Activated CD4-positive, alpha-beta T cell treated with anti-CD3 and anti-CD28 coated beads for 36 hours (primary cell): ENCODE measurements at places on chromosomes 16 and 17. TPM values are rescaled to one million over a fixed set of nuclear protein-coding genes. Genes with fewer than 3 reads are reported as not detected.

MYLK3 gene
- 0.27 TPM for total RNA-seq

HID1 gene
- 1.6 TPM for total RNA-seq

- H3K4me1 ChIP-seq, result peaks cover 47% of the 10 kb centered on the region
- no peak overlapping the region for H3K4me3 ChIP-seq
- no peaks in the 10 kb centered on the region for H3K27me3 ChIP-seq
- peaks cover 28% of the 10 kb centered on the region for H3K36me3 ChIP-seq
These were observed 12.1 kb downstream of the CMIP start for GRCh38 chr16:81456523-81457325.

GRCh38 chr17:80785477-80786178, 206.0 kb upstream of the CHMP6 start:
- H3K4me1 ChIP-seq, result peaks cover 93% of the 10 kb centered on the region
- peaks cover 25% of the 10 kb centered on the region for H3K36me3 ChIP-seq
- DNase-seq, result peak; percentile 78
- H3K27me3 ChIP-seq, result no peaks in the 10 kb centered on the region
- H3K27ac ChIP-seq, result peak overlapping the region; percentile 90

DNA sequence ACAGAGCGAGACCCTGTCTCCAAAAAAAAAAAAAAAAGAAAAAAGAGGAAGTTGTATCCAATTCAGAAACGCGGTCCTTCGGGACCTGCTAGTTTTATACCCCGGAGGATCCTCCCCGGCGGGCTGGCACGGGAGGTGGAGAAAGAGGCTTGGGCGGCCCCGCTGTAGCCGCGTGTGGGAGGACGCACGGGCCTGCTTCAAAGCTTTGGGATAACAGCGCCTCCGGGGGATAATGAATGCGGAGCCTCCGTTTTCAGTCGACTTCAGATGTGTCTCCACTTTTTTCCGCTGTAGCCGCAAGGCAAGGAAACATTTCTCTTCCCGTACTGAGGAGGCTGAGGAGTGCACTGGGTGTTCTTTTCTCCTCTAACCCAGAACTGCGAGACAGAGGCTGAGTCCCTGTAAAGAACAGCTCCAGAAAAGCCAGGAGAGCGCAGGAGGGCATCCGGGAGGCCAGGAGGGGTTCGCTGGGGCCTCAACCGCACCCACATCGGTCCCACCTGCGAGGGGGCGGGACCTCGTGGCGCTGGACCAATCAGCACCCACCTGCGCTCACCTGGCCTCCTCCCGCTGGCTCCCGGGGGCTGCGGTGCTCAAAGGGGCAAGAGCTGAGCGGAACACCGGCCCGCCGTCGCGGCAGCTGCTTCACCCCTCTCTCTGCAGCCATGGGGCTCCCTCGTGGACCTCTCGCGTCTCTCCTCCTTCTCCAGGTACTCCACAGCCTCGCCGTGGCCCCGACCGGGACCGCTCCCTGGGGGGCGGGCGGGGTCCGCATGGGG, at the start of gene CDH3:
Gene CDH3, plus strand, starts transcription at position 596 of the 779 bp plus-strand sequence. Its CDS starts 70 bp downstream, at position 666.
- H3K27me3 ChIP-seq, result peaks cover 52% of the 10 kb centered on the region
- H3K36me3 ChIP-seq, result no peaks in the 10 kb centered on the region
- DNase-seq, result peak; percentile 52
- H3K4me3 ChIP-seq, result peak within 1 kb of the TSS; percentile 61
- no peak within 1 kb of the TSS for H3K27ac ChIP-seq
- peaks cover 12% of the 10 kb centered on the region for H3K4me1 ChIP-seq

DNA sequence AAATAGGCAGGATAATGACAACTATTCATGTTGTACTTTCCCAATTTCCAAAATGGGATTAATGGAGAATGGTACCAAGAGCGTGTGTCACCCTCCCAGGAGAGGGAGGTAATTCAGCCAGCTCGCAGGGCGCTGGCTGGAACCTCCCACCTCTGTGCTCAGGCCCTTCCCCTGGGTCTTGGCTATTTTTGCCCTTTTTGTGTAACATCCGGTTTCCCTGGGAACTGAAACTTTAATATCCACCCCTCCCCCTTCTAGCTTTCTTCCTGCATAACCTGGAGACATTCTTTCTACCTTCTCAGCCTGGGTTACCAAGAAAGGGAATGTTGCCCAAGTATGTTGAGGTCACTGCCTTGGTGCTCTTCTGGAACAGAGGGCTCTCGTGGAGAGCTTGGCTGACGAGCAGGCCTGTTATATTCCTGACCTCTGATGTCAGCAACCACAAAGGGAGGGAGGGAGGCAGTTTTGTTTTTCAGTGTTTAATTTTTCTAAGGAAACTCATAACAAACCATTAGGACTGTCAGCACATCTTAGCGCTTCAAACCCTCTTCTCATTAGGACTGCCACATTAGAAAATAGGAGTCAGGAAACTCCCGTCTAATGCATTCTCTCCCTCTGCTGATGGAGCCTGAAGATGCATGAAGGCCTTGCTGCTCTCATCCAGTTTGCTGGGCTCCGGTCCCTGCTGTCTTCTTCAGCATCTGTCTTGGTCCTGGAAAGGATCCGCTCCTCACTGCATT, 25.6 kb downstream of the ITGB3 start:
- H3K27ac ChIP-seq, result no peak overlapping the region
- H3K4me3 ChIP-seq, result no peak overlapping the region
- no peak for DNase-seq
- H3K36me3 ChIP-seq, result no peaks in the 10 kb centered on the region
- H3K27me3 ChIP-seq, result peaks cover 2% of the 10 kb centered on the region
- H3K4me1 ChIP-seq, result no peaks in the 10 kb centered on the region

GRCh38 chr16:84800158-84800978, 19.4 kb upstream of the CRISPLD2 start:
- no peaks in the 10 kb centered on the region for H3K36me3 ChIP-seq
- H3K27me3 ChIP-seq, result peaks cover 2% of the 10 kb centered on the region
- H3K4me3 ChIP-seq, result no peak overlapping the region
- no peak overlapping the region for H3K27ac ChIP-seq

GRCh38 chr16:23570992-23571632, 13.6 kb downstream of the UBFD1 start:
- H3K27me3 ChIP-seq, result no peaks in the 10 kb centered on the region
- H3K27ac ChIP-seq, result peak overlapping the region; percentile 6
- no peak overlapping the region for H3K4me3 ChIP-seq
- DNase-seq, result no peak

- peaks cover 2% of the 10 kb centered on the region for H3K27me3 ChIP-seq
- H3K36me3 ChIP-seq, result no peaks in the 10 kb centered on the region
- no peak for DNase-seq
- H3K27ac ChIP-seq, result no peak overlapping the region
- H3K4me1 ChIP-seq, result peaks cover 9% of the 10 kb centered on the region
These were observed 1.8 kb downstream of the CD300C start for GRCh38 chr17:74543891-74544760.

DNA sequence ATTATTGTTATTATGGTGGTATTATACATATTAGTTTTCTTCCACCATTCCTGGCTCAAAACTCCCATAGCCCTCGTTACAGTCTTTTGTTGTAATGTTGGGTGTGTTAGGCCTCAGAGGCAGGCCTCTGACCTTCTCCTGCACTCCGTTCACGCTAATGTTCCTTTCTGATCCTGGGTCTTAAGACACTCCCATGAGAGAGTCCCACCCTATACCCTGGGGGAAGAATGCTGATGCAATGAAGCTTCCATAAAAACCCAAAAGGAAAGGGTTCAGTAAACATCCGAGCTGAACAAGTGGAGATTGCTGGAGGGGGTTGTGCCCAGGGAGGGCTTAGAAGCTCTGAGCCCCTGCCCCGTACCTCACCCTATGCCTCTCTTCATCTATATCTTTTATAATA, 141.3 kb upstream of the NETO2 start:
- peaks cover 35% of the 10 kb centered on the region for H3K36me3 ChIP-seq
- H3K27ac ChIP-seq, result no peak overlapping the region
- no peak overlapping the region for H3K4me3 ChIP-seq
- H3K27me3 ChIP-seq, result no peaks in the 10 kb centered on the region
- no peaks in the 10 kb centered on the region for H3K4me1 ChIP-seq
- DNase-seq, result no peak
